CD4-positive, alpha-beta T cell (primary cell): ENCODE measurements at places on chromosomes 3 and 15. TPM values are rescaled to one million over a fixed set of nuclear protein-coding genes. Genes with fewer than 3 reads are reported as not detected.

Gene KCNAB1
- total RNA-seq, result not detected

Gene COL7A1
- 0.93 TPM for total RNA-seq

Gene ADGRG7
- not detected for total RNA-seq

Gene GABRR3
- total RNA-seq, result not detected

Gene CKMT1A
- not detected for total RNA-seq

Gene CCDC71
- total RNA-seq, result 16.0 TPM

Gene GREM1
- not detected for total RNA-seq

Gene RHOA
- 256 TPM for total RNA-seq

Gene PKM
- 202 TPM for total RNA-seq

Gene ATP8B4
- total RNA-seq, result not detected

Gene DOCK3
- 1.1 TPM for total RNA-seq

GRCh38 chr3:130256821-130257340 lies 88.6 kb upstream of the COL6A5 start:
- no peaks in the 10 kb centered on the region for H3K36me3 ChIP-seq
- no peak for DNase-seq
- H3K27me3 ChIP-seq, result no peaks in the 10 kb centered on the region
- H3K27ac ChIP-seq, result no peak overlapping the region
- no peak overlapping the region for H3K4me3 ChIP-seq

DNA sequence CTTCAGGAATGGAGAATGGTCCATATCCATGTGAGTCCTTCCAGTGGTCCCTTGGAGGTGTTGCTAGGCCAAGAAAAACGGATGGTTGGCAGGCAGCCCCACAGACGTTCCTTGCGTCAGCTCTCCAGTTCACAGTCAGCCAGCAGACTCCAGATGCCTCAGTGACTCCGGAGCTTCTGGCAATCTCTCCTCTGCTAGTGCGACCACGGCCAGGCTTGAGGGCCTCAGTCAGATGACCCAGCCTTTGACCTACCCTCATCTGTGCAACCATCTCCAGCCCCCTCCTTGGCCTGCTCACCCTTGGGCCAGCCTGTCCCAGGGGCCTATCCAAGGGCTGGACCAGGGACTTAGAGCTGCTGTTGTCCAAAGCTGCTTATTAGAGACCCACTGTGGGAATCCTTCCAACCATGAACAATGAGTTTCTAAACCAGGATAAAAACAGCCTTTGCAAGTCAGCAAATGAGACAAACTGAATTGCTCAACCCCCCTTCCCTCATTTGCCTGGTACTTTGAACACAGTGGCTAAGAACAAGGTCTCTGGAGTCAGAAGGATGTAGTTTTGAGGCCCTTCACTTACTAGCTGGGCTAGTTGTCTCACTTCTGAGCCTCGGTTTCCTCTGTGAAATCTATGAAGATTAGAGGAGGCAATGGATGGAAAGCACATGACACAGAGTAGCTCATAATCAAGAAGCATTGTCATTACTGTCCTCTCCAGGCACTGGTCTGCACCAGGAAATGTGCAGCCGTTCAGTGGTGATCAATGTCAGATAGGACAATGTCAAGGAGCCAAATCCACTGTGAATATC lies 44.8 kb downstream of the ANP32A start:
- H3K36me3 ChIP-seq, result peaks cover 23% of the 10 kb centered on the region
- no peak for DNase-seq
- no peaks in the 10 kb centered on the region for H3K4me1 ChIP-seq
- no peak overlapping the region for H3K4me3 ChIP-seq

DNA sequence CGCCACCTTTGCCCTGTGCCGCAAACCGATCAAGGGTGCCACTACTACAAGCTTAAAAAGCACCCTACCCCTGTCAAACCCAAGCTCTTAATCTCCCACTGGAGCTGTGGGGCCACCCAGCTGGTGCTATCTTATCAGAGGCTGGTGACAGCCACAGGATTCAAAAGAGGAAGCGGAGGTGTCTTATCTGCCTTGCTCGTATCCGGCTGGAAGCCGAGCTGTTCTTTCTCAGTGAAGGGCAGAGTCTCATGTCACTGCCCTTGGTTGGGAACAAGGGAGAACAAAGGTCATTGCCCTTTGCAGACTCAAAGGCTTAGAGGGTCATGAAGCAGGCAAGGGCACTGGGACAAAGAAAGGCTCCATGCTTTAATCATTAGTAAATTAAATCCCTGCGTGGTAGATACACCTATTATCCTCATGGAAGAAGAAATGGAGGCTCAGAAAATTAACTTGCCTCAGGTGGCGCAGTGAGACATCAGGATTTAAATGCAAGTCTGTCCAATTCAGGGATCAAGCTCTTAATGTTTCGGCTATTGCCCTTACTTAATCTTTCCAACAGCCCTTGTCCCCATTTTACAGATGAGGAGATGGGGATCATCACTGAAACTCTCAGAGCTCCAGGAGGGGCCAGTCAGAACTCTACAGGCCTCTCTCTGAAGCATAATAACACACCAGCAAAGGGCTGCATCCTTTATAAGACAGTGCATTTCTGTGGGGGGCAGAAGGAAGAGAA lies 360.0 kb upstream of the PROK2 start:
- H3K36me3 ChIP-seq, result no peaks in the 10 kb centered on the region
- H3K4me3 ChIP-seq, result no peak overlapping the region
- H3K4me1 ChIP-seq, result no peaks in the 10 kb centered on the region
- no peaks in the 10 kb centered on the region for H3K27me3 ChIP-seq

GRCh38 chr3:153680526-153680925 lies 440.7 kb upstream of the ARHGEF26 start:
- DNase-seq, result no peak
- H3K36me3 ChIP-seq, result no peaks in the 10 kb centered on the region
- no peak overlapping the region for H3K4me3 ChIP-seq
- H3K27me3 ChIP-seq, result no peaks in the 10 kb centered on the region

- no peak overlapping the region for H3K27ac ChIP-seq
- DNase-seq, result no peak
- H3K36me3 ChIP-seq, result no peaks in the 10 kb centered on the region
Measured at GRCh38 chr3:101925564-101925963, 76.2 kb downstream of the NFKBIZ start.

DNA sequence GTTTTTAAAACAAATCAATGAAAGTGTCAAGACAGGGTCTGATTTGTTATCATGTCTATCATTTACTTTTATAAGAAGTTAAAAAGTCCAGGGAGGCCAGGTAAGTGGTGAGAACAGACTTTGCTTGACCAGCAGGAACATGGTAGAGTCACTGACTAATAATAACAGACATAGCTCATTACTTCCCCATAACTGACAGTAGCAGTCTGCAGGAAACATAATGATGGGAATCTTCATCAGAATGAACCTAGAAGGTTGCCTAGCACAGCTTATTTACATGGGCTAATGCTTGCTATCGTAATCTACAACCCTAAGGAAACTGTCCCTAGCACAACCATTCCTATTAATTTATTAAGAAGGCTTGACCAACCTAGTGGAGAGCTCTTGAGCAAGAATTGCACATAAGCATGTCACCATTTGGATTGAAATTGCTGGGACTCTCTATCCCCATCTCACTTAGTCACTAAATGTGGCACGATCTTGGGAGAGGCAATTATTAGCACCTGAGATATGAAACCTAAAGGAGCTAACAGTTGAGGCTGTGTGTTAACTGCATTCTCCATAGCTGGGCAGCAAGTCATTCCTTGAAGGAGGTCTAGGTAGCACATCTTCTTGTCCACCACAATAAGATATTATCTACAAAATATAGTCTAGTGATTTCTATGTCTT lies 139.6 kb upstream of the ZBTB20 start:
- no peak overlapping the region for H3K27ac ChIP-seq
- no peak for DNase-seq
- no peaks in the 10 kb centered on the region for H3K4me1 ChIP-seq
- no peaks in the 10 kb centered on the region for H3K36me3 ChIP-seq

DNA sequence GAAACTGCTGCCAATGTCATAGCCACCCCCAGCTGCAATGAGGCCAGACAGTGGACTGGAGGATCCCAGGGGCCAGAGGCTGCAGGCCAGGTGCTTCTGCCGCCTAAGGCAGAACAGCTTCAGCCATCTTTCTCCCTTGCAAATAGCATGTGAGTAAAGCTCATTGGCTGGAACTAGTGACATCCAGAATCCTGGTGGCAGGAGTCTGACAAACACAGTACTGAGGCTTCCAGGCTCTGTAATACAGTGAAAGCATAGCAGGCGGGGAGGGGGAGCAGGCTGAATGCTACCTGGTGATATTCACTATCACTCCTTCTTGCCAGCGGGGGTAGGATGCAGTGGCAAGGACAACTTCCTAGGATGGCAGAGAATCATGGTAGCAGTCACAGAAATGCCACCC lies 36.5 kb upstream of the TBC1D21 start:
- H3K4me3 ChIP-seq, result no peak overlapping the region
- DNase-seq, result no peak
- H3K27ac ChIP-seq, result no peak overlapping the region
- H3K4me1 ChIP-seq, result no peaks in the 10 kb centered on the region
- H3K27me3 ChIP-seq, result peaks cover 24% of the 10 kb centered on the region
- no peaks in the 10 kb centered on the region for H3K36me3 ChIP-seq

- no peaks in the 10 kb centered on the region for H3K27me3 ChIP-seq
- H3K27ac ChIP-seq, result no peak overlapping the region
- no peak overlapping the region for H3K4me3 ChIP-seq
- H3K4me1 ChIP-seq, result no peaks in the 10 kb centered on the region
Measured at GRCh38 chr3:152756807-152757206, 78.1 kb upstream of the P2RY1 start.

GRCh38 chr3:45041666-45042065 lies 15.6 kb downstream of the CLEC3B start:
- H3K36me3 ChIP-seq, result no peaks in the 10 kb centered on the region
- H3K4me3 ChIP-seq, result no peak overlapping the region
- H3K4me1 ChIP-seq, result peaks cover 25% of the 10 kb centered on the region
- H3K27ac ChIP-seq, result no peak overlapping the region
- DNase-seq, result no peak
- H3K27me3 ChIP-seq, result peaks cover 6% of the 10 kb centered on the region

DNA sequence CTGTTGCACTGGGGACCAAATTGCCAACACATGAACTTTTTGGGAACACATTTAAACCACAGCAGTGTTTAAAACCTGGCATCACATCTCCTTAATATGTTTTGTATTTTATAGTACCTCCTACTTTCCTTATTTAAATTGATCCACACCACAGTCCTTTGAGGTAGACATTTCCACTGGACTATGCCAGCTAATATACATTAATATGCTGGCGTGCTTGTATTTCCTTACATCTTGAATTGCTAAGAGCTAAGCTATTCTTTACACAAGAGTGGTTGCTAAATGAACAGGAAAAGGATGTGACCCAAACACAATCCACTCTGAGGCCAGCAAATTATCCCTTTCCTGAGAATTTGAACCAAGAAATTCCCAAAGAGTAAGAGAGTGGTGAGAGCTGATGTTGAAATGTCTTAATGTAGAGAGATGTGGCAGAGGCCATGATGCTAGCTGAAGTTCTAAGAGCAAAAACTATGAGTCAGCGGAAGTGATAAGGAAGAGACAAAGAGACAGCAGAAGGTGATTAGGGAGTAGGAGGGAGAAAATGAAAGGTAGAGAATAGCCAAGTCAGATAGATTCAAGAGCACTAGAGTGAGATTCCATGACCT lies 131.2 kb downstream of the CD47 start:
- no peak overlapping the region for H3K4me3 ChIP-seq
- no peak overlapping the region for H3K27ac ChIP-seq
- no peak for DNase-seq
- H3K36me3 ChIP-seq, result no peaks in the 10 kb centered on the region
- H3K27me3 ChIP-seq, result no peaks in the 10 kb centered on the region
- H3K4me1 ChIP-seq, result peaks cover 3% of the 10 kb centered on the region

DNA sequence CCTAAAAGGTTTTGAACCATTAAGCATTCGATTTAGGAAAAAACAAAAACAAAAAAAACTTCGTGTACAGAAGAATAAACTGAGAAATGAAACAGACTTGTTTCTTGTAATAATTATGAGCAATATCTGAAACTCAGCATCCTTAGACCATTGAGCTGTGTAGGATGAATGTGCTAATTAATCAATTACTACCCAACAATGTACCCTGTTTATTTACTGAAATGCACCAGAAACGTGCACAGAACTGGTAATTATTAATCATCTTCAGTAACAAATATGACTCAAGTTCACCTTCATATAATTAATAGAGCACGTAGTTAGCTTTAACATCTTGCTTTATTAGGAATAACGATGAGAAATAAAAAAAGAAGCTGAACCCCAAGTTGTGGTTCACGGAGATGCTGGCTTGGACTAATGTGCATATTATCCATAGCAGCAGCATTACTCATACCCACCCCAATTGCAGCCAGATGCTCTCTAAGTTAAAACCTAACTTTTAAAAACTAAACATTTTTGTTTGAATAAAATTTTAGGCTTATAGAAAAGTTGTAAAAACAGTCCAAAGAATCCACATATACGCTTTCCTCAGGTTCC lies 10.2 kb upstream of the C15orf61 start:
- peaks cover 3% of the 10 kb centered on the region for H3K36me3 ChIP-seq
- H3K4me3 ChIP-seq, result no peak overlapping the region
- DNase-seq, result no peak
- no peak overlapping the region for H3K27ac ChIP-seq
- H3K27me3 ChIP-seq, result no peaks in the 10 kb centered on the region

DNA sequence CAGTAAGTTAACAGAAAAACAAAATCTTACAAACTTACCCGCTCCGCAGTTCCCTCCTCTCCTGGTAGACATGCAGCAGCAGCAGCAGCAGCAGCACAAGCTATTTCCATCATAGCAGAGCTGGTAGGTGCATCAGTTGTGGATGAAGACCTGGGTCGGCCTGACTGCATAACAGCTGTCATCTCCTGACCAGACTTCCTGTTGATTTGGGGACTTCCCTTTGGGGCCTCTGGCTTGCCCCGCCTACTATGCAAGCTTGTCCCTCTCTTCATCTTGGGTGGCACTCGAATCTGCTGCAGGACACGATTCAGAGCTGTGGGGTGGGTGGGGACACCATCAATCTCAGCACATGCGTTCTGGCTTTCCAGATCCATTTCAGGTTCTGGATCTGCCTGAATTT lies 65.7 kb downstream of the TMCC1 start:
- no peaks in the 10 kb centered on the region for H3K27me3 ChIP-seq
- H3K27ac ChIP-seq, result no peak overlapping the region
- no peak overlapping the region for H3K4me3 ChIP-seq
- H3K36me3 ChIP-seq, result no peaks in the 10 kb centered on the region
- peaks cover 7% of the 10 kb centered on the region for H3K4me1 ChIP-seq

- no peak overlapping the region for H3K4me3 ChIP-seq
- no peak overlapping the region for H3K27ac ChIP-seq
- no peak for DNase-seq
- H3K27me3 ChIP-seq, result no peaks in the 10 kb centered on the region
Measured at GRCh38 chr3:45132568-45133211, 13.5 kb downstream of the CDCP1 start.

DNA sequence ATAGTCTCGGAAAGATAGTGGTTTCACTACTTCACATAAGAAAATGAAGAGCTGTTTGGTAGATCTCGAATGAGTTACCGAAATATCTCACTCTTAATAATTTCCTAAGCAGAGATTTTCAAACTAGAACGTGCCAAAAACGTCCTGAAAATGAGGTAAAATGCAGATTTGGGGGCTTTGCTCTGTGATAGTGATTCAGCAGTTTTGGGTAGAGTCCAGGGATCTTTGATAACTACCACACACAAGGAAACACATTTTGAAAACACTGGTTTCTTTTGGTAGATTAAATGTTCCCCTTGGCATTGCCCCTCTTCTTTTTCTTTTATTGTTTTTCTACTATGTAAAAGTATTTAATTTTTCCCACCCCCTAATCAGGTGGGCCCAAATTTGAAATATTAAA lies 125.9 kb downstream of the EBLN2 start:
- no peaks in the 10 kb centered on the region for H3K36me3 ChIP-seq
- DNase-seq, result no peak
- H3K27ac ChIP-seq, result no peak overlapping the region
- peaks cover 4% of the 10 kb centered on the region for H3K27me3 ChIP-seq

GRCh38 chr3:168806871-168807270 lies 711.1 kb upstream of the GOLIM4 start:
- H3K27me3 ChIP-seq, result no peaks in the 10 kb centered on the region
- no peaks in the 10 kb centered on the region for H3K4me1 ChIP-seq
- H3K4me3 ChIP-seq, result no peak overlapping the region
- H3K36me3 ChIP-seq, result no peaks in the 10 kb centered on the region
- no peak overlapping the region for H3K27ac ChIP-seq
